ENCODE measurements at places on chromosomes 16 and 17. TPM values are rescaled to one million over a fixed set of nuclear protein-coding genes. Genes with fewer than 3 reads are reported as not detected.

The BTBD17 gene
- total RNA-seq: not detected

The SEPTIN12 gene
- not detected for total RNA-seq

The MYH1 gene
- total RNA-seq: not detected

The ANKFN1 gene
- not detected for total RNA-seq

The WNK4 gene
- total RNA-seq: 4.3 TPM

Data from uterine smooth muscle cell (primary cell).